ENCODE measurements at places on chromosomes 6 and 20. TPM values are rescaled to one million over a fixed set of nuclear protein-coding genes. Genes with fewer than 3 reads are reported as not detected.

The TAAR8 gene
- total RNA-seq, result not detected

The TRERF1 gene
- 8.0 TPM for total RNA-seq

The COL10A1 gene
- total RNA-seq, result not detected

The VGLL2 gene
- total RNA-seq, result not detected

The RAB23 gene
- total RNA-seq, result 7.0 TPM

The TRIM38 gene
- total RNA-seq, result 1.8 TPM

The DNAH8 gene
- total RNA-seq, result not detected

The WFDC12 gene
- not detected for total RNA-seq

The SLC22A2 gene
- not detected for total RNA-seq

The SLC22A1 gene
- total RNA-seq, result 2.8 TPM

The CTAGE9 gene
- total RNA-seq, result not detected

The NFKBIE gene
- total RNA-seq, result 14.8 TPM

The TRPC4AP gene
- total RNA-seq, result 58.3 TPM

The TRIM40 gene
- total RNA-seq, result not detected

The SOX18 gene
- total RNA-seq, result 2.3 TPM

The RALGAPB gene
- total RNA-seq, result 16.2 TPM

The PPP1R14C gene
- 0.83 TPM for total RNA-seq

The ANKRD66 gene
- not detected for total RNA-seq

The METTL24 gene
- not detected for total RNA-seq

The SYTL3 gene
- 0.98 TPM for total RNA-seq

The PRSS16 gene
- total RNA-seq, result 4.7 TPM

The HDGFL1 gene
- total RNA-seq, result not detected

The SLC22A16 gene
- not detected for total RNA-seq

The SIRPA gene
- 29.6 TPM for total RNA-seq

The LIME1 gene
- total RNA-seq, result 10.5 TPM

The SLPI gene
- 14.6 TPM for total RNA-seq

The HAO1 gene
- total RNA-seq, result not detected

The C2 gene
- total RNA-seq, result 0.66 TPM

The PDYN gene
- total RNA-seq, result not detected

The TMEM181 gene
- 15.6 TPM for total RNA-seq

The IP6K3 gene
- total RNA-seq, result not detected

The NCOA6 gene
- 18.8 TPM for total RNA-seq

The COL11A2 gene
- 0.77 TPM for total RNA-seq

The AURKA gene
- total RNA-seq, result 121 TPM

The C6orf52 gene
- total RNA-seq, result 1.7 TPM

The ZSCAN9 gene
- total RNA-seq, result 7.8 TPM

The SLC29A1 gene
- total RNA-seq, result 55.8 TPM

The TFAP2A gene
- total RNA-seq, result 18.7 TPM

All from A549 treated with CpdA at 1 μM for 4 hours (cell line).